Esophagus squamous epithelium (tissue), 5 donors: ENCODE measurements at places on chromosomes 2 and 18.

- no peak for DNase-seq
Observed at GRCh38 chr2:36650031-36650829, 46.3 kb upstream of the VIT start.

- no peak for DNase-seq
Observed at GRCh38 chr2:63225964-63226686, 175.5 kb downstream of the OTX1 start.

DNA sequence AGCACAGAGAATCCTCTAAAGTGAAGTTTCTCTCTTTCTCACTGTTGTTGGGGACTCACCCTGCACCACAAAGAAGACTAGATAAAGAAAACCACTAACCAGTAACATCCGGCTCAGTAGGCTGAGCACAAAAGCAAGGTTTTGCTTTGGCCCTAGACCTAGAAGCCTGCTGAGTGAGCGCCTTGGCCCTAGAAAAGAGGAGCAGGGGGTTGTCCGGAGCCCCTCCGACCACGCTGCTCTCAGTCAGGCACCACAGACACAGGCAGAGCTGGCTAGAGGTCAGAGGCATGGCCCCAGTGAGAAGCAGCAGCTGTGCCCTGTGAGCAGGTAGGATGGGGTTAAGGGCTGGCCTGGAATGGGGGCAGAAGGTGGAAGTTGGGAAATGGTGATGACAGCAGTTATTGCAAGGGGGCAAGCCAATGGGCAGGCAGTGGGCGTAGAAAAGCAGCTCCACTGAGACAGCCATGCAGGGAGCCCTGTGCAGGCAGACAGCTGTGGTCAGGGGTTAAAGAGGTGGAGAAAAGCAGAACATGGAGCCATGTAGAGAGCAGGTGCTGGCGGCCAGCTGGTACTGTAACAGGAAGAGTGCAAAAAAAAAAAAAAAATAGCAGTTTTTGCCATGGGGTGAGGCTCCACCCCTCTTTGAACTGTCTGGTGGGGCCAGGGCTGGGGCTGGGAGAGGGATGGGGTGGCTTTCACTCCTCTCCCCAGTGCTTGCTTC, 36.9 kb upstream of the SLC14A1 start:
- DNase-seq: peak; percentile 17

DNA sequence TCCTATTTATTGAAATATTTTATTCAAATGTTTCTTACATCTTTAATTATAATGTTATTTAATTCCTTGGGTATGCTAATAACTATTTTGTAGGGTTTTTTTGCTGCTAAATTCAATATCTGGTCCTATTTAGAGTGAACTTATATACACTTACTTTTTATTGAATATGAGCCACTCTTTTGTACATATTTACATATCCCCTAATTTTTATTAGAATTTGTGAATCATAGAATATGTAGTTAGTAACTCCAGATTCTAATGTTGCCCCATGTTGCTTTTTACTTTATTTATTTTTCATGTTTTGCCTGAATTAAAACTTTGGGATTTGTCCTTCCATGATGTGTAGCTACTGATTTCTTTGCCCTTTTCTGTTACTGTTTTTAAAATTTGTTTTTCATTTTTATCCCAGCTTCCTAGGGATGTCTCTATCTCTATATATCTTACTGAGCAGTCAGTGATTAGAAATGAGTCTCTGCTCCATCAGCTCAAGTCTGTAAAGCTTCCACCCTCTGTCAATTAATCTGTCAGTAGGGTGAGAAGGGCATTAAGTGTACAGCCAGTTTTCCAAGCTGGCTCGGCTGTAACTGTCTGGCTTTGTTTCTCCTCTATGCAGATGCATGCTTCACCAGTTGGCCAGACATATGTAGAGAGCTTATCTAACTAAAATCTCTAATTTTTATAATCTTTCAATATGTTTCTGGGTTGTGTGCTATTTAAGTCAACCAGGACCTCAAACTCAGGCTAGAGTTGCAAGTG, 256.9 kb downstream of the CDH19 start:
- no peak for DNase-seq

DNA sequence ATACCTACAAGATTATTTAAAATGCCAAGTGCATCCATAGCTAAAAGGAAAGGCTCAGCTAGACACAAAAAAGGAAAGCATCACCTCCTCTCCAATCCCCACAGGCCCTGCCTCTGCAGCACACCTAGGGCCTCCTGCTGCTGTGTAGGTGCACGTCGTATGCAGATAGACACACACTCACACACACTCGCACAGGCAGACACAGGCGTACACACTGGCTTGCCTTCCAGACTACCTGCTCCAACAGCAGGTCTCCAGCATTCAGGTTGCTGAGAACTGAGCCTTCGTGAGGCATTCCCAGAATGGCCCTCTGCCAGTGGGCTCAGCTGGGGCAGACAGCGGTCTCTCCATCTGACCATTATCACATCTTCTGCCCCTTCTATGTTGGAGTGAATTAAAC, 35.3 kb upstream of the FRZB start:
- no peak for DNase-seq

DNA sequence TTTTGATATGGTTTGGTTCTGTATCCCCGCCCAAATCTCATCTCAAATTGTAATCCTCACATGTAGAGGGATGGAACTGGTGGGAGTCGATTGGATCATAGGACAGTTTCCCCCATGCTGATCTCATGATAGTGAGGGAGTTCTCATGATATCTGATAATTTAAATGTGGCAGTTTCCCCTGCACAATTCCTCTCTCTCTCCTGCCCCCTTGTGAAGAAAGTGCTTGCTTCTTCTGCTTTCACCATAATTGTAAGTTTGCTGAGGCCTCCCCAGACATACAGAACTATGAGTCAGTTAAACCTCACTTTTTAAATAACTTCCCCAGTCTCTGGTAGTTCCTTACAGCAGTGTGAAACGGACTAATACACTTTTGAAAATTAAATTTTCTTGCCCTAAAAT, 12.3 kb upstream of the KCNJ3 start:
- no peak for DNase-seq

- no peak for DNase-seq
Observed at GRCh38 chr18:53850902-53851301, 373.6 kb downstream of the MBD2 start.

- DNase-seq: no peak
Observed at GRCh38 chr2:45256173-45256866, 247.1 kb upstream of the SIX2 start.

GRCh38 chr2:191538334-191538903, 139.5 kb upstream of the NABP1 start:
- DNase-seq: no peak
